ENCODE measurements at places on chromosomes 16 and 17.
A peak's percentile ranks its signal among the peaks of the same experiment; 100 is the strongest.

DNA sequence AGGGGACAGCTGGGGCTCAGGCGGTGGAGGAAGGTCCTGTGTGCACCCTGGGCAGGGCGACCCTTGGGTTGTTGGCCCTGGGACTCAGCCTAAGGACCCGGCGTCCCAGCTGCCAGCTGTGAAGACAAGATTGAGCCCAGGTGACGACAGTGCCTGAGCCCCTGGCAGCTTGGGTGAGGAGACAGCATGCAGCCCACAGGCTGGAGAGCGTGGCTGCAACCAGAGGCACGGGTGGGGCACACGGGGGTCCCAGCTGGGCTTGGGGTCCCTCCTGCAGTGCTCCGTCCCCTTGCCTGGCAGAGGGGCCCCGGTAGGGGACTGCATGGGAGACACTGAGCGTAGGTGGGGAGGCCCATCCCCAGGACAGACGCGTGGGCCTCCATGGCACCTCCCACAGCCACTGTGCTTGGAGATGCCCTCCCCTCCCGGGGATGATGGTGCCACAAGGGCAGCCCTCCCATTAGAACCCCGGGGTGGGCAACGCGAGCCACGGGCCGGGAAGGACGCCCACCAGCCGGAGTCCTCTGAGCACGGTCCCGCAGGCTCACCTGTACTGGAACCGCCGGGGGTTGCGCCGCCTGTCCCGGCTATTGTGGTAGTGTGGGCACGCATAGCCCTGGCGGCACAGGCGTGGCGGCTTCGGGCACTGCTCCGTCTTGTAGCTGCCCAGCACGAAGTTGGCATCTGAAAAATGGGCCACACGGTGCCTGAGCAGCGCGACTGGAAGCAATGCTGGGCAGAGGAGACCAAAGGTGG lies 15.5 kb downstream of the UNKL start:
- no peak for DNase-seq

DNA sequence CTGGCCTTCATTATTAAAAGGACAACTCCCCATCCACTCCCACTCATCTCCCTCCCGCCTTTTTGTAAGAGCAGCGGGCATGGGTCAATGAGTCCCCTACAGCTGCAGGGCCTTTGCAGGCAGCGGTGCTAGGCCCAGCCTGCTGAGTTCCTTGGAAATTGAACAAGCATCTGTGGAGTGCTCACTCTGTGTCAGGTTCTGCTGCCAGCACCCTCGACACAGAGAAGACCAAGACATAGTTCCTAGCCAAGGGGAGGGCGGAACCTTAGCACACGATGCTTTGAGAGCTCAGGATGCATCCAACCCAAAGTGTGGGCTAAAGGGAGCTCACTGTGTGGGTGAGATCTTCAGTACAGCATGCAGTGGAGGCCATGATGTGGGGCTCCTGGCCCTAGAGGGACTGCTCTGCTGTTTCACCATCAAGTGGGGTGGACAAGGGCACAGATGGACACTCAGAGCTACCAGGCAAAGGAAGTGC lies 27.6 kb downstream of the RMI2 start:
- no peak for DNase-seq

DNA sequence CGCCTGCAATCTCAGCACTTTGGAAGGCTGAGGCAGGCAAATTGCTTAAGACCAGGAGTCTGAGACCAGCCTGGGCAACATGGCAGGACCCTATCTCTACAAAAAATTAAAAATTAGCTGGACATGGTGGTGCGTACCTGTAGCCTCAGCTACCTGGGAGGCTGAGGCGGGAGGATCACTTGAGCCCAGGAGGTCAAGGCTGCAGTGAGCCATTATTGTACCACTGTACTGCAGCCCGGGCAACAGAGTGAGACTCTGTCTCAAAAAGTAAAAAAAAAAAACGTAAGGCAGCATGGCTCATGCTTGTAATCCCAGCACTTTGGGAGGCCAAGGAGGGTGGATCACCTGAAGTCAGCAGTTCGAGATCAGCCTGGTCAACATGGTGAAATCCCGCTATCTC lies 263.6 kb downstream of the PARN start:
- DNase-seq = no peak

GRCh38 chr16:88440111-88440510 lies 13.0 kb upstream of the ZFPM1 start:
- DNase-seq = no peak

- peak; percentile 91 for DNase-seq
These were observed 2.6 kb upstream of the TSPOAP1 start for GRCh38 chr17:58330997-58331814.

GRCh38 chr17:42009170-42009569 lies 8.1 kb downstream of the DNAJC7 start:
- DNase-seq = peak; percentile 20
